ENCODE measurements at places on chromosomes 5 and 9.

DNA sequence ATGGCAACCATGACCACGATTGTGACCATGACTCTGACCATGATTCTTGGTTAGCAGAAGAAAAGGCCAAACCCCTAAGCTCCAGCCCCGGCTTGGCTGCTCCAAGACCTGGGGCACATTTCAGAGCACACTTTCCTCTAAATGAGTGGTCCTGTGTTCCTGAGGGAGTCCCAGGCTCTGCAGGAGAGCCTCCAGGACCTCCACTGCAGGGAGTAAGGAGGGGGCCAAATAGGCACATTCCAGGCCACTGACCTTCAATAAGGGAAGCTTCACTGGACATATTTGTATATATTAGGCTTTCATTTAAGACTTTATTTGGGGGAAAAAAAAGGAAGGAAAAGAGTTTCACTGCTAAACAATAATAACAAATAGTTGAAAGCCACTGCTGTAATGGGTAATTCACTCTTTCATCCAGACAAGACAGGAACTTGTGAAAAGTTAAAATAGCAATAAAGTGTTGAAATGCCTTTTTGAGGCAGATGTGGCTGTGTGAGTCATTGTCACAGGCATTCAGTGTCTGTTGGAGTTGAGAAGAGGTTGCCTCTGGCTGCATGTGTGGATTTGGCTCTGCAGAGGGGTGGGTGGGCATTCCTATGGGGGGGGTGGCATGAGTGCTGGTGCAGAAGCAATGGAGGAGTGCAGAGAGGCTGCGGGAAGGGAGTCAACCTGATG lies 63.9 kb upstream of the TGFBR1 start:
- DNase-seq = no peak

GRCh38 chr9:133990366-133991213 lies 1.5 kb downstream of the VAV2 start:
- peak; percentile 16 for DNase-seq

DNA sequence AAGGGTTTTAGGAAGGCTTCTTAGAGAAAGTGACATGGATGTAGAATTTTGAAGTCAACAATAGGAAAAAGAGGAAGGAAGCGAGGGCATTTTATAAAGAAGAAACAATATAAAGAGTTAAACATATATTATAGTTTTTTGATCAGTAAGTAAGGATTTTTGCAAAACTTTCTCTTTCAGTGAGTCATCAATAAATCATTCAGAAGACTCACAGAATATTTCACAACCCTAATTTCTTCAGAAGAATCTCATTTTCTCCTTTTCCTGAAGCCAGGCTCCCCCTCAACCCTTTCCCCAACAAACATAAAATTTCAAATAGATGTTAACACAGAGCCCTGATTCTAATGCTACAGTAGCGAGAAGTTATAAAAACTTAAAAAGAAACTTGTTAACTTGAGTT lies 4.3 kb upstream of the COX7C start:
- DNase-seq = no peak

DNA sequence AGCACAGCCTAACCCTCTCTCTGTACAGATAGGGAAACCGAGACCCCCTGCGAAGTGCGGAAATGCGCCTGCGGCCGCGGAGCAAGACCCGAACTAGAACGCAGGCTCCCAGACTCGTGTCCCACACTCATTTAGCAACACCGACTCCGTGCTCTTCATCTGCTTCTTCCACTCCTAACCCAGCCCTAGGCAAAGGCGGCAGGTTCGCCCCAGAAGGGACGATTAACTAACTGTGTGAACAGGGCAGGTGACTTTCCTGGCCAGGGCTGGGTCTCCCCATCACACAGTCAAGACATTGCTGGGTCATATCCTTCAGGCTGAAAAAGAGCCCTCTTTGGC lies 903 bp downstream of the CDX1 start:
- DNase-seq = no peak

- DNase-seq = no peak
These were observed 212.1 kb upstream of the NUDT12 start for GRCh38 chr5:103774721-103775120.

- no peak for DNase-seq
These were observed 36.8 kb downstream of the EGR1 start for GRCh38 chr5:138502121-138502520.

GRCh38 chr5:59003124-59003523 lies 420.2 kb downstream of the RAB3C start:
- DNase-seq = no peak

DNA sequence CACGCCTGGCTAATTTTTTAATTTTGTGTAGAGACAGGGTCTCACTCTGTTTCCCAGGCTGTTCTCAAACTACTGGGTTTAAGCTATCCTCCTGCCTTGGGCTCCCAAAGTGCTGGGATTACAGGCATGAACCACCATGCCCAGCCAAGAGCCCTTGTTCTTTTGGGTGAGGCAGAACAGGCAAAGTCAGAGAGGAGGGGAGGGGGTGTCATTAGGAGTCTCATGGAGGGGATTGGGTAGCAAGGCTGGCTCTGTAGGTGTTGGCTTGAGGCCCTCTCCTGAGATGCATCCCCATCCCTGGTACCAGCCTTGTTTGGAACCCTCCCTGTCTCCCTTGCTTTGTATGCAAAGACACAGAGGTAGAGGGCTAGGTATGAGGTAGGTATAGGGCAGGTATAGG lies 24.1 kb downstream of the GSN start:
- DNase-seq = no peak

DNA sequence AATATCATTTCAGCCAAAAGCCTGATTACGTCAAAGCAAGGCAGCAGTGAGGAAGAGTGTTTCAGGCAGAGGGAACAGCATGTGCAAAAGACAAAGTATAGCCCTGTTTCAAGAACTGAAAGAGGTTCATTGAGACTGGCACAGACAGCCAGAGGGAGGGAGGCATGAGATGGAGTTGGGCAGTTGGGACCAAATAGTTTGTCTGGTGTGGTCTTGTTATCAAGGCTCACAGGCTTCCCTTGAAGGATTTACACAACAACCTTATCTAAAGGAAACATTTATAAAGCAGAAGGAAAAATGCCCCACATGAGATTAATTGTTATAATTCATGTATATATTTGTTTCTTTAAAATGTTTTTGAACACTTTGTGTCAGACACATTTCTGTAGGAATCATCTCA lies 253.3 kb downstream of the DMAC1 start:
- DNase-seq = no peak

GRCh38 chr5:150333400-150333799 lies 24.1 kb upstream of the TCOF1 start:
- no peak for DNase-seq

DNA sequence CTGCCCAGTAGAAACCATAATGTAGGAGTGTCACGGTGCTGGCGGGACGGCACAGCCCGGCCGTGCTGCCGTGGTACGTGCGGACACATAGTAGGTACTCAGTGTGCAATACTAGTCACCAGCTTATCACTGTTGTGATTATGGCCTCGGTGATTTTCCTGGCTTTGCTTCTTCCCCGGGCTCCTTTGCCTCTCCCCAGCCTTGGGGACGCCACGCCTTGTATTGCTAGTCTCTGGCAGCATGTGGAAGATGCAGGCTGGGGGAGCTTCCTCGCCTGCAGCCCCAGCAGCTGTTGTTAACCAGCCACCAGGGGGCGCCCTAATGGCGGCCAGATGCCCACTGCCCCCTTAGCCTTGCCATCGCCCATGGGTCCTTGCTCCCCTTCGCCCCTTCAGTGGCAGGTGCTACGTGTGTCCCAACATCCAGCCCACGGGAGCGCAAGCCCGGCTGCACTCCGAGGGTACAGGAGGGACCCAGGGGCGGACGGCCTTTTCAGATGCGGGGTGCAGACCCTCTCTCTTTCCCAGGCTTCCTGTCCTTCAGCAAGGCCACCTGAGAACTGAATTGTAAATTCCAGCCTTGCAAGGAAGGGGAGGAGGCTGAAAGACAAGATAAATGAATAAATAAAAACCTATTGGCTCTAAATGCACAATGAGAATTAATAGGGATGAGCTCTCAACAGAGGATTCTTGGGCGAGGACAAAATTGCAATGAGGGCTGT lies 8.0 kb downstream of the NTNG2 start:
- DNase-seq = peak; percentile 55

GRCh38 chr5:176535101-176535663 lies 2.0 kb downstream of the RNF44 start:
- no peak for DNase-seq

DNA sequence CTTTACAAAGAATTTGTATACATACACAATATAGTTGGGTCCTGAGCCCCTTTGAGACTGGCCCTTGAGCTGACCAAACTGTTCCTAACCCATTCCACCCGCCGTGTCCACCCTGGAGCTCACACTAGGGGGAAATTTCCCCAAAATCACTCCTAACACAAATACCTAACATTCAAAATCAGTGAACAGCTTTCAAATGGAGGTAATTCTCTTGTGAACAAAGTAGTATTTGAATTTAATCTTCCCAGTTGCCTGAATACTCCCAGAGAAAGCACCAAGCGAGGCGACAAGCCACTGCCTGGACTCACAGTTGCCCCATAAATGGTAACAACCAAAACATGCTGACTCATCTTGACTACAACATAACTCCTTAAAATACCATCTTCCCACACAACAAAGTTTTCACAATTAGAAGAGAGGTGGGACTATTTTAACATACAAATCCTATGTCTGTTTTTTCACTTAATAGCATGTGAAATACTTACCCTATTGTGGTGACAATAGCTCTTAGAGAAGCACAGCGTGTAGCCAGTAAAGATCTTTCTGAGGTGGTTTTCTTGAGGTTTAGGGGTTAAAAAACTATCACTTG lies 31.7 kb upstream of the SCAMP1 start:
- DNase-seq = no peak

DNA sequence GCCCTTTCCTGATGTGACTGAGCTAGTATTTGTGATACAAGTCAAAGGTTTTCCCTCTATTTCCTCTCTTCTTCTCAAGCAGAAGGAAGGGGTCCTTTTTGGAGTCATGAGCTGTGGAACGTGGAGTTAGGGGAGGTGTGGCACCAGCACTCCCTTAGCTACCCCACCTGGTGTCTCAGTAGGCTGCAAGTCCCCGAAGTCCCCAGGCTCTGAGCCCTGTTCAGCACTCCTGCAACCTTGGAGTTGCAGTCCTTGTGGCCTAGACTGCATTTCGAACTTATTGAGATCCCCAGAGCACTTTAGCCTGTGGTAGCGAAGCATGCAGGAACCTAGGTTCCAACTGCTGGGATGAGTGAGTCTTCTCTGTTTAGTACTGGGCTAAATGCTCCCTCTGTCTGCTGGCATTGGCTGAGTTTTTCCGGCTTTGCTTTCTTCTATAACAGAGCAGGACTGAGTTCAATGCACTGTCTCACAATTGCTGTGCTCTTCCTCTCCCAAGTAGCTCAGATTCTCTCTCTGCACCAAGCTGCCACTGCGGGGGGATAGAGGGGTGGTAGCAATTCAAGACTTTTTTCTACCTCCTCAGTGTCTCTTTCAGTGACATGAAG lies 600.7 kb upstream of the CDH9 start:
- no peak for DNase-seq

GRCh38 chr5:90983148-90983547 lies 400.0 kb downstream of the ARRDC3 start:
- DNase-seq = no peak

GRCh38 chr5:117318528-117318927 lies 743.9 kb upstream of the SEMA6A start:
- DNase-seq = no peak

DNA sequence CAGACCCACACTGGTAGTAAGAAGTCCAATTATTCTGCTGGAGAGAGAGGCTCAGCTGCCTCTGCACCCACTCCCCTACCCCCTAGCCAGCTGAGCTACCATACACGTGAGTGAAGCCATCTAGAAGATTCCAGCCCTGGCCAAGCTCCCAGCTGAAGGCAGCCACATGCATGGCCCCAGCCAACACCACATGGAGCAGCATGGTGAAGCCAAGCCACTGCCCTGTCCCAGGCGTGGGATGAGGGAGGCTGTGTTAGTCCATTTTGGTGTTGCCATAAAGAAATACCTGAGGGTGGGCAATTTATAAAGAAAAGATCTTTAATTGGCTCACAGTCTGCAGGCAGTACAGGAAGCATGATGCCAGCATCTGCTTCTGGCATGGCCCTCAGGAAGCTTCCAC lies 20.0 kb upstream of the VDAC1 start:
- no peak for DNase-seq

- DNase-seq = no peak
These were observed 18.3 kb upstream of the IL33 start for GRCh38 chr9:6197330-6197729.

DNA sequence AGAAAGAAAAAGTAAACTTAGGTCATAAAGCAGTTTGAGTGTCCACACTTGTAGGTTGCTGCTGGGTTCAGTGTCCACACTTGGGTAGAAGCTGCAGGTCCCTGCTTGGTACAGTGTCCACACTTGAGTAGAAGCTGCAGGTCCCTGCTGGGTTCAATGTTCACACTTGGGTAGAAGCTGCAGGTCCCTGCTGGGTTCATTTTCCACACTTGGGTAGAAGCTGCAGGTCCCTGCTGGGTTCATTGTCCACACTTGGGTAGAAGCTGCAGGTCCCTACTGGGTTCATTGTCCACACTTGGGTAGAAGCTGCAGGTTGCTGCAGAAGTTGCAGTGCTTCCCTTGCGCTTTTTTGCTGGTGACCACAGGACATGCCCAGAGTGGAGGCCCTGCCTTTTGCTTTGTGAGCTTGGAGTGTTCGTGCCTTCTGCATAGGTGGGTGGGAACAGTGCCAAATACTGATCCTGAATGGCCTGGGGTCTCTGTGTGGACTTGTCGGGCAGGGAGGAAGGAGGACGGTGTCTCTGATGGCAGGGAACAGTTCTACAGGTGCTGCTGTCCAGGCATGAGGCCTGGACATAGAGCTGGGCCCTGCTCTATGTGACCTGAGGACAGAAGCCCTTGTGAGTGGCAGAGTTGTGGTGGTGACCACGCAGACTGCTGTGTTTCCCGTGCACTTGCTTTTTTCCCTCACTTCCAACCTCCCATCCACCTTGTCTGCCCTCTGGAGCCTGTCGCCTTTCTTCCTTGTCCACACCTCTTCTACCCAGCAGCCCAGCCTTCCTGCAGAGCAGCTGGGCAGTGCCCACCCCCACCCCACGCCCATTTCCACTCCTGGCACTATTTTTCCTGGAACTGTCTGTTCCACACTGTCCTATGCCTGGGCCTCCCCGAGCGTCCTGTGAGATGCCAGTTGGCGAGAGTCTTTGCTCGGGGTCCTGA lies 120.8 kb downstream of the EHMT1 start:
- DNase-seq = no peak

- DNase-seq = no peak
These were observed 480.0 kb upstream of the C9orf72 start for GRCh38 chr9:28053096-28053777.

GRCh38 chr5:109273594-109273993 lies 136.2 kb downstream of the PJA2 start:
- DNase-seq = no peak

- no peak for DNase-seq
These were observed 586.7 kb upstream of the TUSC1 start for GRCh38 chr9:26264709-26265601.

DNA sequence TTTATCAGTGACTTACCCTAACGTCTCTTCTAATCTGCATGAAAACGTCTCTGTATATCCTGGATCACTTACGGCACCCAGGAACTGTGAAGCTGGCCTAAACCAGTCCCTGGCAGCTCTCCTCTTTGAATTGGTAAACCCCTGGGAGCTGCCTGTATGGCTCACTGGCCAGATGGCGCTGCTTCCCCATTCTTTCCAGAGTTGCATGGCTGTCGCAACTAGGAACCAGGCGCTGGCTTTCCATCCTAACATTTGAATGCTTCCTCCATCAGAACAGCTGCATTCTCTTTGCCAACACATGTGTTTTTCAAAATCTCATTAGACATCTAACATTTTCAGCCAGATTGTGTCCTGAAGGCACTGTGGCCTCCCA lies 8.0 kb upstream of the PCA3 start:
- DNase-seq = peak; percentile 41

GRCh38 chr9:8815931-8816330 lies 1016.4 kb upstream of the DMAC1 start:
- no peak for DNase-seq

Data from NCI-H2171 treated with DMSO at 0.1 percent for 48 hours (cell line).